CD4-positive, alpha-beta T cell (primary cell): ENCODE measurements at places on chromosomes 7 and 10.

DNA sequence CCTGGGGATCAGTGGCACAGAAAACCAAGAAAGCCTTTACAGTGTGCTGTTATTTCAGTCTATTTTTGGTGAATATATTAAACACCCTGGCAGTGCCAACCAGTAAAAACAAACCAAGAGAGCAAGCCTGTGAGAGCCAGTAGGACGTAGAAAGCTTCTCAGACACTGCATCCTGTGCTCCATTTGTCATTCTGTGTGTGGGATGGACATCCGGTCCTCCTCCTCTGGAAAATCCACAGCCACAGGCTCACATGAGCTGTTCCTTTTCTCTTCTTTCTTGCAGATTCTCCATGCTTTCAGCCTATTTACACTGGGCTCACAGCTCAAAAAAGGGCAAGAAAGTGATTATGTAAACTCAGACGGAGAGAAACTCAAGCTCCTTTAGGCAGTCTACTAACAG lies 119.7 kb upstream of the YAE1 start:
- no peak for DNase-seq

GRCh38 chr7:27917774-27918314 lies 177.9 kb downstream of the TAX1BP1 start:
- DNase-seq: no peak

DNA sequence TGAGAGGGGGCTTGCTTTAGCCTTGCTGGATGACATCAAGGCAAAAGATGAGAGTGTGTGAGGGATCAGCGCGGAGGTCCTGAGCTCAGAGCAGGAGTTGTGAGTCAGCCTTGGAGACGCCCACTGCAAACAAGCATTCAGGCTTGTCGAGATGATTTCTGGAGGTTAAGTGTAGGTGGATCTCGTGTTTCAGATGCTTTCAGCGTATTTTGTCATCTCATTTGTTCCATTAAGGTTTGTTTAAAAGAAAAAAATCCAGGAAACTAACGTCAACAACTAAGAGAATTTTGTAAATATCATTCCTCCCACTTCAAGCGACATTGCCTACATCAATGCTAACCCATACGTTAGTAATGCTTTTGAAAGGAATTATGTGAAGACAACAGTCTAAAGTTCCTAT lies 715.4 kb upstream of the NRP1 start:
- DNase-seq: no peak

GRCh38 chr10:98404571-98405359 lies 10.2 kb downstream of the PYROXD2 start:
- DNase-seq: no peak

GRCh38 chr7:92835851-92836488 lies 403 bp downstream of the CDK6 start:
- peak; percentile 50 for DNase-seq
